Activated CD4-positive, alpha-beta T cell treated with anti-CD3 and anti-CD28 coated beads, Interleukin-2, amount 10 ng/mL, durations not matched to agents 24 days and 14 days (primary cell): ENCODE measurements at places on chromosomes 3 and 15. TPM values are rescaled to one million over a fixed set of nuclear protein-coding genes. Genes with fewer than 3 reads are reported as not detected.

DNA sequence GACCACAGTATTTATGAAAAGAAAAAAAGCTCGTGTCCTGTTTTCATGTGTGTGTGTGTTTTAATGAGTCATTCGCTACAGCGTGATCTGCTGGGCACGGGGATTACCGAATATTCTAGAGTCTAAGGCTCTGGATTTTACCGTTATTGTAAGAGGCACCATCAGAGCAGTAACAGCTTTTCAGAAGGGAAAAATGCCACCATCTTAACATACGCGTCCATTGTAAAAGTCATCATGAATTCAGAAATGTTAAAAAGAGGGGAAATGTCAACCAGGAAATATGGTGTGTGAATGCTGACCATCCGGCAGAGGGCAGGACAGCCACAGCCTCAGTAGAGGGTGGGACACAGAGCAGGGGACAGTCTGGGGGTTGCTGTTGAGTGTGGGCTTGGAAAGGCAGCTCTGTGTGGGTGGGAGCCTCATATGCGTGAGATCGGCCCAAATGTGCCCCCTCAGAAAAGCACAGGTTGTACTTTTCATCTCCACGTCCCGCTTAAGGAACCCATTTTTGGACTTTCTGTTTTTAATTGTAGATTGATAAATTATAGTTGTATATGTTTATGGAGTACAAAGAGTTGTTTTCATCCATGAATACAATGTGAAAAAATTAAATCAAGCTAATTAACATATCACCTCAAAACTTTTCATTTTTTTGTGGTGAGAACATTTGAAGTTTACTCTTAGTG lies 69.6 kb downstream of the ASB7 start:
- H3K27ac ChIP-seq, result no peak overlapping the region
- DNase-seq, result no peak
- H3K4me1 ChIP-seq, result no peaks in the 10 kb centered on the region
- H3K4me3 ChIP-seq, result no peak overlapping the region
- H3K36me3 ChIP-seq, result no peaks in the 10 kb centered on the region

DNA sequence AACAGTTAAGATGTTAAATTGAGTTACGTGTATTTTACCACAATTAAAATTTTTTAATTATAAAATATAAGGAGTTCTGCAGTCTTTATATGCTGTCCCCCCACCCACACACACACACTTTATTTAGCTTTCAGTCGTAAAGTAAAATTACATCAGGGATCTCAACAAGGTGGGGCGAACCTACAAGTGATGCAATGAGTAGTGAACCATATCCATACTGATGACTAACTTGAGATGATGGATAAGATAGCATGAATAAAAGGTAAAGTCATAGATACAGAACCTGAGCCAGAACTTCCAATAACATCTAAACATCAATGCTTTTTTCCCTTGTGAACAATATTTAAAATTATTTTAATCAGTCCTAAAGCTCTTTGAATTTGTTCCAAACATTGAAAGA lies 77.2 kb downstream of the VPS13C start:
- H3K4me1 ChIP-seq, result peaks cover 3% of the 10 kb centered on the region
- no peak overlapping the region for H3K27ac ChIP-seq
- no peak overlapping the region for H3K4me3 ChIP-seq
- H3K27me3 ChIP-seq, result no peaks in the 10 kb centered on the region
- H3K36me3 ChIP-seq, result peaks cover 65% of the 10 kb centered on the region

DNA sequence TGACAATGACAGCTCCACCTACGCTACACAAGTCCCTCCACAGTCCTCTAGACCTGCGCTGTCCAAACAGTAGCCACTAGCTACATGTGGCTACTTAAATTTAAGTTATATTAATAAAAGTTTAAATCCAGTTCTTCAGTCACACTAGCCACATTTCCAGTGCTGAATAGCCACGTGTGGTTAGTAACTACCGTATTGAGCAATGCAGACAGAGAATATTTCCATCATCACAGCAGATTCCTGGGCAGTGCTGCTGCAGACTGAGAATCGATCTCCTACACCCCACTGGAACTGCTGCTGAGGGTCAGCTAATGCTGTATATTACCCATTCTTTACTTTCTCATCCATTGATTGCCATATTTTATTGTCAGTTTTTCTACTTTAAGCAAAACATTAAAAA lies 40.9 kb downstream of the HDC start:
- peaks cover 66% of the 10 kb centered on the region for H3K36me3 ChIP-seq
- no peak overlapping the region for H3K4me3 ChIP-seq
- H3K4me1 ChIP-seq, result peaks cover 14% of the 10 kb centered on the region
- no peak for DNase-seq
- no peaks in the 10 kb centered on the region for H3K27me3 ChIP-seq

DNA sequence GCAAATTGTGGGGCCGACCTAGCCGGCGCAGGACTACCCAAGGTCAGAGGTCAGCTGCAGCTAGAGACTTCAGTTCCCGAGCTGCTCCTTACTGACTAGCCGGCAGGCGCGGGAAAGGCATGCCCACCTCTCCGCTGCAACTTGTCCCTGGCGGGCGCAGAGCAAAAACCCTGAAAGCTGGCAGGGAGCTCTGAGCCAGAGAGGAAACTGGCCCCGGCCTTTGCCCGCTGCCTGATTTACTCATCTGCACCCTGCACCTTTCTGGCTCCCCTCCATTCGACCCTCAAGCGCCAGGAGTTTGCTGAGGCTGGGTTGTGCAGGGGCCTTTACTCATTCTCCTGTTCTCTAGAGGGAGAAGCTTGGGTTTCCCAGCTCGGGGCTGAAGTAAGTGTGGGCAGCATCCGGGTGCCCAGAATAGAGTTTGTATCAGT lies 1.5 kb downstream of the ZIC4 start:
- no peak for DNase-seq
- H3K36me3 ChIP-seq, result peaks cover 6% of the 10 kb centered on the region
- H3K4me3 ChIP-seq, result no peak overlapping the region
- no peak overlapping the region for H3K27ac ChIP-seq
- H3K27me3 ChIP-seq, result peaks cover 66% of the 10 kb centered on the region

DNA sequence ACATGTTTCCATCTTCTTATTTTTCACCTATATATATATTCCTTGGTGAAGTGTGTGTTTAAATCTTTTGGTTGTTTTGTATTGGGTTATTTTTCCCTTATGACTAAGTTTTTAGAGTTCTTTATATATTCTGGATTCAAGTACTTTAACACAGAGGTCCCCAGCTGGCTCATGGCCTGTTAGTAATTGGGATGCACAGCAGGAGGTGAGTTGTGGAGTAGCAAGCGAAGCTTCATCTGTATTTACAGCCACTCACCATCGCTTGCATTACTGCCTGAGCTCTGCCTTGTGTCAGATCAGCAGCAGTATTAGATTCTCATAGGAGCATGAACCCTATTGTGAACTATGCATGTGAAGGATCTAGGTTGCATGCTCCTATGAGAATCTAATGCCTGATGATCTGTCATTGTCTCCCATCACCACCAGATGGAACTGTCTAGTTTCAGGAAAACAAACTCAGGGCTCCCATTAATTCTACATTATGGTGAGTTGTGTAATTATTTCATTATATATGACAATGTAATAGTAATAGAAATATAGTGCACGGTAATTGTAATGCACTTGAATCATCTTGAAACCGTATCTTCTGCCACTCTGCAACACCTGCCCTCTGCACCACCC lies 151.6 kb downstream of the RSRC1 start:
- no peaks in the 10 kb centered on the region for H3K4me1 ChIP-seq
- no peak overlapping the region for H3K27ac ChIP-seq
- no peaks in the 10 kb centered on the region for H3K27me3 ChIP-seq
- no peak overlapping the region for H3K4me3 ChIP-seq
- no peak for DNase-seq
- peaks cover 2% of the 10 kb centered on the region for H3K36me3 ChIP-seq

GRCh38 chr3:174413062-174413912 lies 445.8 kb upstream of the NAALADL2 start:
- no peaks in the 10 kb centered on the region for H3K36me3 ChIP-seq
- H3K27ac ChIP-seq, result no peak overlapping the region
- no peaks in the 10 kb centered on the region for H3K4me1 ChIP-seq
- H3K4me3 ChIP-seq, result no peak overlapping the region
- no peak for DNase-seq
- no peaks in the 10 kb centered on the region for H3K27me3 ChIP-seq

TMEM40 gene
- total RNA-seq, result not detected in 2 replicates

IQCF6 gene
- not detected in 2 replicates for total RNA-seq
